Natural killer cell treated with Interleukin-12 subunit alpha and Interleukin-12 subunit beta and Interleukin-15 and Interleukin-18, amount 100 ng/mL, for 72 hours (primary cell): ENCODE measurements at places on chromosomes 1 and 21.

GRCh38 chr1:40971966-40972365 is 7.5 kb upstream of the CTPS1 start:
- DNase-seq: no peak

DNA sequence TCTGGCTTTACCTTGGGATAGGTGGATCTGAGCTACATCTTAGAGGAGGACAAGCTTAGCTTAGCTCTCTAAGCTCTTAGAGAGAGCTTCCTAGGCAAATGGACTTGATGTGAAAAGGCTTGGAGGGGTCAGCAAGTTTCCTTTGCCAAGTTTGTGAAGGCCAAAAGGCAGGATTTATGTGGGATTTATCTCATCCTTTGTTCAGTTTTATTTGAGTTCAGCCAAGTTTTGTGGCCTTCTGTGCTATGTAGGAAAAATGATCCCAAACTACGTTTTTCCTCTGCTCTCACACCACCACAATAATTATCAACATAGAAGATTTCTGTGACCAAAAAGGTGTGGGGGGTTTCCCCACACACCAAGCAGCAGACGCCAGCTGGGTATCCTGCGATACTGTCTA is 26.0 kb upstream of the RNF11 start:
- no peak for DNase-seq

GRCh38 chr1:39407510-39407895 is 83.9 kb upstream of the BMP8A start:
- DNase-seq: no peak

DNA sequence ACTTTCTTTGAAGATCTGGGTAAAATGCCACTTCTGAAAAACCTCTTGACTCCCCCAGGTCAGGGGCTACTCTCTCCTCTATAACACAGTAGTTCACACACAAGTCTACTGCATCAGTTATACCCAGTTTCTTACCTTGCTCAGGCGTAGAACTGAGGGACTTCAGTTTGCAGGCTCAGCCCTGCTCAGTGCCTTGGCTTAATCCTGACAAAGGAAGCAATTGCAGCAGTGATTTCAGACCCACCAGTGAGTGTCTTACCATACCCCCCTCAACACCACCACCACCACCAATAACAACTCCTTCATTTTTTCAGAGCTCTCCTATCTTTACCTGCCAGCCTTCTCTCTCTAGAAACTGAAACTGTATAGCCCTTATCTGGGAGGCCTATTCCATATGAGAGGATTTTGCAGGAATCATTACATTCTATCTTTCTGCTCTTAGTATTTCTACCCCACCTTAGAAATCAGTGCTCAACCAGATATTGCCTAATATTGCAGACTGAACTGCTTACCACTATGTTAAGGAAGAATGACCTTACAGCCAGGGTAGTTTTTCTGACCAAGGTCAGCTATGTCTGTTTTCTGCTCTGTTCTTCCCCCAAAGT is 105.5 kb upstream of the S1PR1 start:
- no peak for DNase-seq

GRCh38 chr1:73467731-73468130 is 730.2 kb downstream of the LRRIQ3 start:
- no peak for DNase-seq
